Retina (tissue), 1 donor: ENCODE measurements at places on chromosomes 6 and 20.

GRCh38 chr6:75613056-75613501 is 11.4 kb downstream of the SENP6 start:
- DNase-seq: no peak

DNA sequence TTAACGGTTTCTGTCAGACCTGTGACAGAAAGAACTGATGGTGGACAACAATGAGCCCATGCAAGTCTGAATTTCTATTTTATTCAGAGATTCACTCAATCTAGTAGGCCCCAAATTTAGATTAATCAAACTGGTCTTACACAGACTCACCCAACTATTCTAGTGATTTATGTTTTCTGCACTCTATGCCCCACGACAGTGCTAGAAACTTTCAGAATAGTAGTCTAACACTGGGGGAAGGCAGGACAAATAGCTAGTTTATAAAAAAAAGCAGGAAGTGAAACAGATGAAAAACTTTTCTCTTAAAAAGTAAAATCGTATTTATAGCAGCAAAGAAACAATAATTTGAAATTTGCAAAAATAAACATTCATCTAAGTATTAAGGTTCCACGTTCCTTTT is 5.0 kb downstream of the TCP11 start:
- DNase-seq: no peak

- DNase-seq: no peak
These were observed 4.3 kb downstream of the CDC25B start for GRCh38 chr20:3800256-3800877.

GRCh38 chr6:149259753-149260152 is 57.8 kb upstream of the TAB2 start:
- DNase-seq: no peak

- no peak for DNase-seq
These were observed 311.6 kb downstream of the MMUT start for GRCh38 chr6:49151461-49151860.

- no peak for DNase-seq
These were observed 27.7 kb downstream of the MAP3K5 start for GRCh38 chr6:136764517-136764993.

DNA sequence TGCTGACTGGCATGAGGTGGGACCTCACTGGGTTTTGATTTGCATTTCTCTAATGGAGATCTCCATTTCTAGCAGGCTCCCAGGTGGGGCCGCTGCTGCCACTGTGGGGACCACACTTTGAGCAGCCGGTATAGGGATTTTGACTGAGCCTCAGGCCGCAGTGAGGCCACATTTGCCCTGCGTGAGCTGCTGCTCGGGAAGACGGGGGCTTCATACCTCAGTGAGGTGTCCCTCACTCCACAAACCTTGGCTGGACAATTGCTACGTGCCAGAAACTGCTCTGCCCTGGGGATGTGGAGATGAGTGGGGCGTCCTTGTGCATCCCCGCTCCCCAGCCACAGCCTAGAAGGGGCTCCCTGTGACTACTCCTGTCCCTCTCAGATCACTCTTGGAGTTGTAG is 134.3 kb downstream of the ANKRD60 start:
- DNase-seq: no peak

GRCh38 chr6:72826744-72827438 is 205.0 kb downstream of the KCNQ5 start:
- DNase-seq: no peak

DNA sequence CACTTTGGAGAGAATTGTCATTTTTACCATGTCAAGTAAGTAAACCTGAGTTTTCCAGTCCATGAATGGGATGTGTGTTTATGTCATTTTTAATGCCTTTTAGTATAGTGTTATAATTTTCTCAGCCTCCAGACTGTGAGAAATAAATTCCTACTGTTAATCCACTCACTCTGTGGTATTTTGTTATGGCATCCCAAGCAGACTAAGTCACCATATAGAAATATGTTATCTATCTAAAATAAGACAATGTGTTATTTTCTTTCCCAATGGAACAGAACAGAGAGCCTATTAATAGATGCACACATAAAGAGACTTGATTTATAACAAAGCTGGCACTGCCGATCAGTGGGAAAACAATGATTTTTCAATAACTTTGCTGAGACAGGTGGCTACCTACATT is 70.2 kb upstream of the SLC4A11 start:
- no peak for DNase-seq

- DNase-seq: no peak
These were observed 16.3 kb downstream of the FARS2 start for GRCh38 chr6:5277589-5277988.

GRCh38 chr20:60402189-60403058 is 444.2 kb downstream of the CDH26 start:
- DNase-seq: no peak

DNA sequence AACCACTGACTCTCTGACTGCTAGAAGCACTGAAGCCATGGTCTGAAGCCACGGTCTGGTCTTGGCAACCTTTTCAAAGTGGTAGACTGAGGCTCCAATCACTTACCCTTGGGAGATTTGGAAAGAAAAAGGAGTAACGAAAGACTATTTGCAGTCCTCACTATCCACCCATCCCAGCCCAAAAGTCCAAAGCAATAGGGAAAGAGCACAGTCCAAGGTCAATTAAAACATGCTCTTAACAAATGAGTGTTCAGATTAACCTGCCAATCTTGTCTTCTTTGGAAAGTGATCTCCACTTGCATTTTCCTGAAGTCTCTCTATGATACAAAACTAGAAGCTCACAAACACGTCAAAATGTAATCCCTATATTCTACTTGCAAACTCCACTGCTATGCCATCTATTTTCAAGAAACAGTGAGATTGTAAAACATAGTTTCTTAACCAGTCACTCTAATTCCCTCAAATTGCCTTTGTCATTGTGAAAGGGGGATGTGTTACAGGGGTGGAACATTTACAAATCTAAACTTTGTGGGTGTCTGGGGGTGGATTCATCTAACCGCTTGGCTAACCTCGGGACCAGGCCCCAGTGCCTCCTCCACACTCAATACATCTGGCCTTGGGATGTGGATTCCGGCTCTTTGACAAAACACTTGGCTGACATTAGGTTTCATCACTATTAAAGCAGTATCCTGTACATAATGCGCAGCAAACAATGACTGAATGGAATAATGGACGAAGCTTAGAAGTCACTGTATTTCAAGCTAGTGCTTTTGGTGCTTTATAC is 56.4 kb downstream of the B4GALT5 start:
- no peak for DNase-seq

GRCh38 chr6:37399131-37399530 is 33.9 kb upstream of the CMTR1 start:
- DNase-seq: no peak

DNA sequence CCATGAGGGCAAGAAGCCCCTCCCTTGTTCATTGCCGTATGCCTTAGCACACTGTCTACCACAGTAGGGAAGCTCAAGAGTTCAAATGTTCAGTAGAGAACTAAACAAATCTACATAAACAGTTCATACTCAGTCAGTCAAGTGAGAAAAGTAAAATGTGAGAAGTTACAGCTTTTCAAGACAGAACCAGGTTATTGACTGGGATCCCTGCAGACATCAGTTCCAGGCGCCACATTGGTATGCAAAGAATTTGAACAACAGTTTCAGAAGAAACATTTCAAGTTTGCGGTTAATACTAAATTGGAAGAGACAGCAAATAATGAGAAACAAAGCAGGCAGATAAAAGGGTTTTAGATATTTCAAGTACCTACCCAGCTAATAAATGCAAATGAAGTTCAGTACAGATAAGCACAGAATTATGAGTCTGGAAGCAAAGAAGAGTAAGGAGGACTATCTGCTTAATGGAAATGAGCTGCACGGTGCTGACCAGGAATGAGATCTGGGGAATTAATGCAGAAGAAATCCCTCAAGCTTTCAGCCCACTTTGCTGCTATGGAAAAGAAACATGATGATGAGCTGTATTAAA is 246.2 kb downstream of the HACE1 start:
- DNase-seq: no peak

- no peak for DNase-seq
These were observed 76.6 kb upstream of the HSF2 start for GRCh38 chr6:122322824-122323223.

DNA sequence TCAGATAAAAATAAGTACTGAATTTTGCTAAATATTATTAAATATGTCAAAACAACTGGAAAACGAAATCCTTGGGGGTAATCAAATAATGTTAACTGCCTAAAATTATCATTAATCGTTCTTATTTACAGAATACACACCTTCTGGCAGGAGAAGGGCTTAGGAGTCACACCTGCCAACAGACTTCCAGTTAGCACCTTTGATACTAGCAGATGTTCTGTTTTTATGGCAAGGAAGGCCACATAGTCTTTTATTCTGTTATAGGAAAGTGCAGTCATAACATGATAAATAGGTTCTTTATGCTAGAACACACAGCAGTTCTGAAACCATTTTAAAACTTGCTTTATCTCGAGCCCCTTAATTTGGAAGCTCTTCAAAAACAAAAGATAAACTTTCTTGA is 464.1 kb downstream of the UTRN start:
- no peak for DNase-seq

DNA sequence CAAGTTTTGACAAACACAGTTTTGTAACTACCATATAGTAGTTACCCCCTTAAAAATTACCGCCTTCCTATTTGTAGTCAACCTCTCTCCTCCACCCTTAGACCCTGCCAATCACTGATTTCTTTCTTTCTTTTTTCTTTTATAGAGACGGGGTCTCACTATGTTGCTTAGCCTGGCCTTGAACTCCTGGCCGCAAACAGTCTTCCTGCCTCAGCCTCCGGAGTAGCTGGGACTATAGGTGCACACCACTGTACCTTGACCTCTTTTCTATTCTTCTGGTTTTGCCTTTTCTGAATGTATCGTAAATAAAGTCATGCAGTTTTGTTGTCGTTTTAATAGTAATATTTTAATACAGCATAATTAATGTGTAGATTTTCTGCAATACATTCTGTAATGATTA is 460.3 kb downstream of the EPM2A start:
- no peak for DNase-seq

DNA sequence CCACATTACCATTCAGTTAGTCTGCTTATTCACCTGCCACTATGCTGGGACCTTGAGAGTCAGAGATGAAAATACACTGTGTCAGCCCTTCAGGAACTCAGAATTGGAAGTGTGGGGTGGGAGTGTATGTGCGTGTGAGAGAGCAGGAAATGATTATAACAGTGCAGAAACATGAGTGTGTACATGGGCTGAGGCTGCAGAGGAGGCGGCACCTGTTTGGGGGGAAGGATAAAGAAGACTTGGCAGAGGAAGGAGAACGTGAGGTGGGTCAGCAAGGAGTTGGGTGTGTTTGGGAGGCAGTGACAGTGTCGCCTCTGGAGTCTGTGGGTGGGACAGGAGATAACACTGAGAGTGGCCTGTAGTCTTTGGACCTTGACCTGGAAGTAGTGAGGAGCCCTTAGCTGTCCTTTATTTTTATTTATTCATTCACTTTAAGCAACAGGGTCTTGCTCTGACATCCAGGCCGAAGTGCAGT is 3.1 kb downstream of the CHMP4B start:
- no peak for DNase-seq

GRCh38 chr6:17033746-17034145 is 68.1 kb upstream of the STMND1 start:
- DNase-seq: no peak

DNA sequence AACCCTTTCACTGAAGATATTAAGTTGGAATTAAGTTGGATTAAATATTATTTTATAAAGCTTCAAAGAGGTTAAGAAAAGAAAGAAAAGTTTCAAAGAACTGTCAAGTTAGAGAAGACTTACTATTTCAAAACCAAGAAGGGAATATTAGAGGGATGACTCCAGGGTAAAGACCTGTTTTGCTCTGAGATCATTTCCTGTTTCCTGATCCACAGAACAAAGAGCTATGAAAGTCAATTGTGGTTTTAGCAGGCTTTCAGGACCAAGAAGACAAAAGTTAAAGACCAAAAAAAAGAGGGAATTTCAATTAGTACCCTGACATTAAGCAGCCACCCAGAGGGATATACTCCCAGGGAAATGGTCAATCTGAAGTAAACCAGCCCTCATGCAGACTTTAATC is 19.4 kb downstream of the ESF1 start:
- no peak for DNase-seq

GRCh38 chr20:46416421-46416820 is 10.0 kb upstream of the ELMO2 start:
- no peak for DNase-seq

DNA sequence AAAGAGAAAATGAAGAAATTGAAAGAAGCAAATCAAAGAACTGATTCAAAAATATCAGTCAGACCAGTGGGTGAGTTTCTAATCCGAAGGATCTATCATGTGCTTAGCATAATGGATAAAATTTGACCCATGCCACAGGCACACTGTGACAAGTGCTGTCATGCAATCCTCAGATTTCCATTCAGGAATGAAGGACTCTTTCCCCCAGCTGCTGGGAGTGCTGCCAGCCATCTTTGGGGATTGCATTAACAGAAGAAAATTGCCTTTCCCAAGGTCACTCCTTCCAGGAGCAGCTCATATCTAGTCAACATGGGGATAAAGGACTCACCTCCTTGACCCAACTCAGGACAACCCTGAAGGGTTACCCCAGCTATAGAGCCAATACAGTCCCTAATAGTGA is 316.7 kb upstream of the TBX18 start:
- no peak for DNase-seq

- DNase-seq: no peak
These were observed 32.7 kb upstream of the SLC22A1 start for GRCh38 chr6:160088784-160089533.

DNA sequence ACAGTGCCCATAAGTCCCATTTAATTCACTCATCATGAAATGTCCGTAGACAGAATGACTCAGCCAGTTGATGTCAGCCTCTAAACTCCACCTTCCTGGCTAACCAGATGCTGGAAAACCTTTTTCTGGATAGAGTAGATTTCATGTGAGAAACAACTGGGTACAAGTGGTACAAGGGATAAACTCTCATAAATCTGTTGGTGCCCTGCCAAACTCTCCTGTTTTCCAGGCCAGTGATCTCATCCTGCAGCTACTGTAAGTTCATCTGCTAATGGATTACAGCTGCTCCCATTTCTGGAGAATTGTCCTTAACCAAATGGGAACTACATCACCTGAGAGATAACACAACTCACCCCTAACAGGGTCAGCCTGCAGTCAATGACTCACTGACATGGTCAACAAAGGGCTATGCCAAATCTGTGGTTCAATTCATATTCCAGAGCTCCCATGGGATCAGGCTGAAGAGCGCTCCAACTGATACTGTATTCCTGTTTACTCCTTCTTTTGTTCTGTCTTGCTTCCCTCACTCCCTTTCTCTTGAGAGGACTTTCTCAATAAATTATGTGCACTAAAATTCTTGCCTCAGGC is 210.1 kb upstream of the HDDC2 start:
- DNase-seq: no peak

GRCh38 chr20:58005581-58006345 is 222.7 kb downstream of the ANKRD60 start:
- no peak for DNase-seq

- DNase-seq: no peak
These were observed 117.9 kb upstream of the SGK1 start for GRCh38 chr6:134435814-134436280.

DNA sequence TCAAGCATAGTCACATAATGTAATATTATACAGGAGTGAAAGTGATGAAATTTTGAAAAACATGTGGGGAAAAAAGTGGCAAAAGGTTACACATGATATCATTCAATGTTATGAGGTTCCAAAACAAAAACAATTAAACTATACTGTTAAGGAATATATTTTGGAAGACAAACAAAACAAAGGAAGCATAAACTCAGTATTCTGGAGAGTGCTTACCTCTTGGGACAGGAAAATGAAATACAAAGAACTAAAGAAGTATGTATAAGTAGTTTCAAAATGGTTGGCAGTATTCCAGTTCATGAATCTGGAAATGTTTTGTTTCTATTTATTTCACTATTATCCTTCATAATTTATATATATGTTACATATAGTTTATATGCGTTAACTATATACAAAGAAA is 213.5 kb downstream of the MOXD1 start:
- no peak for DNase-seq

- DNase-seq: no peak
These were observed 67.9 kb downstream of the TRMT11 start for GRCh38 chr6:126054258-126054702.
